Esophagus squamous epithelium (tissue), 5 donors: ENCODE measurements at places on chromosomes 16 and 17.

- no peaks in the 10 kb centered on the region for H3K4me1 ChIP-seq
- no peak overlapping the region for H3K27ac ChIP-seq
- no peak for DNase-seq
Measured at GRCh38 chr17:36683387-36683786, 82.0 kb downstream of the MRM1 start.

DNA sequence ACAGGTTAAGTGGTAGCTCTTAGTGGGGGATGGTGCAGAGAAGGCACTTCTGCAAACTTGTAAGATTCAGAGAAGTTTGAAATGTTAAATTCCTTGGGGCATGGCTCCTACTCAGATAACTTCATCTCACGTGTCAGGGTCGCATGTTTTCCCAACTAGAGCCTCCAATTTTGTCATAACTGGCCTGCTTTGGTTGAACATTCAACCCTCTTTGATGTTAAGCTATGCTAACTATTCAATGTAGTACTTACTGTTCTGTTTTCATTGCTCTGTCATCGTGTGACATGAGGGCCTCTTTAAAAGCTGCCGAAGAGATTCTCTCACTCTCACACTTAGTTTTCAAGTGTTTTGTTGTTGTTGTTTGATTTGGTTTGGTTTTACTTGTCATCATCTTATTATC is 280.8 kb downstream of the CDH11 start:
- H3K27me3 ChIP-seq = no peaks in the 10 kb centered on the region
- no peaks in the 10 kb centered on the region for H3K4me1 ChIP-seq
- H3K4me3 ChIP-seq = no peak overlapping the region
- no peak overlapping the region for H3K27ac ChIP-seq

DNA sequence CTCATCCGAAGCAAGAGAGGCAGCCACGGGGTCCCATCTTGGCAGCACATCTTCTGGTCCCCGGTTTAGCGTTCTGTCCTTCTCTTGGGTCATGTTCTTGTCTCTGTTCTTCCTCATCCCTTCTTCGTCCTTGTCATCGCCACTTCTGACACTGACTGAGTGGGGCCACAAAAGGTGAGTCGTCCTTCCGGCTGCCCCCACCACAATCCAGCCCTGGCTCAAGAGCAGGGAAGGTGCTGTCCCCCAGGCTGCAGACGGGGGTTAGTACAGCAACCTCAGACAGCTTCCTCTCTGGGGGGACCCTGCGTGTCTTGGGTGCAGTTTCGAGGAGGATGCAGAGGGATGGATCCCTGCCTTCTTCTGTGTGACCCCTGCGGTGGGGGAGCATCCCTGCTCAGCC is 21.8 kb downstream of the NAA60 start:
- no peak overlapping the region for H3K4me3 ChIP-seq
- H3K36me3 ChIP-seq = no peaks in the 10 kb centered on the region
- H3K4me1 ChIP-seq = peaks cover 20% of the 10 kb centered on the region
- H3K27ac ChIP-seq = no peak overlapping the region
- H3K27me3 ChIP-seq = no peaks in the 10 kb centered on the region

DNA sequence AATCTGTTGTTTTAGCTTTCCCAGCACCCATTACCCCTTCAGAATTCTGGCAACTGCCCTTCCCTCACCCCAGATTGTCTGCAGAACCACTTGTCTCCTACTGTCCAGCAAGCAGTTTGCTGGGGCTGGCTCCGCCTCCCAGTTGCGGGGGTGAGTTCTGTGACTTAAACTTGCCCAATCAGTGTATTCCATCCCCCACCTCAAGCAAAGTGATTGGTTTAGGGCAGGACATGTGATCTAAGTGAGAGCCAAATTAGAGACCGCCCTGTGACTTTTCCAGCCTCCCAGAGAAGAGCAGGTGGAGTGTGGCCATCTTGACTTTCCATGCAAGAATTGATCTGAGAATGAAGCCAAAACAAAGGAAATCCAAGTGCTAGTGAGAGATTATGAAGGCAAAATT is 22.7 kb upstream of the SRCIN1 start:
- no peaks in the 10 kb centered on the region for H3K36me3 ChIP-seq
- H3K4me3 ChIP-seq = no peak overlapping the region
- H3K27me3 ChIP-seq = no peaks in the 10 kb centered on the region
- no peaks in the 10 kb centered on the region for H3K4me1 ChIP-seq
- no peak overlapping the region for H3K27ac ChIP-seq

GRCh38 chr17:66549731-66550207 is 247.4 kb downstream of the PRKCA start:
- H3K27ac ChIP-seq = no peak overlapping the region
- no peak for DNase-seq
- no peak overlapping the region for H3K4me3 ChIP-seq
- H3K36me3 ChIP-seq = no peaks in the 10 kb centered on the region
- no peaks in the 10 kb centered on the region for H3K4me1 ChIP-seq
- H3K27me3 ChIP-seq = no peaks in the 10 kb centered on the region

DNA sequence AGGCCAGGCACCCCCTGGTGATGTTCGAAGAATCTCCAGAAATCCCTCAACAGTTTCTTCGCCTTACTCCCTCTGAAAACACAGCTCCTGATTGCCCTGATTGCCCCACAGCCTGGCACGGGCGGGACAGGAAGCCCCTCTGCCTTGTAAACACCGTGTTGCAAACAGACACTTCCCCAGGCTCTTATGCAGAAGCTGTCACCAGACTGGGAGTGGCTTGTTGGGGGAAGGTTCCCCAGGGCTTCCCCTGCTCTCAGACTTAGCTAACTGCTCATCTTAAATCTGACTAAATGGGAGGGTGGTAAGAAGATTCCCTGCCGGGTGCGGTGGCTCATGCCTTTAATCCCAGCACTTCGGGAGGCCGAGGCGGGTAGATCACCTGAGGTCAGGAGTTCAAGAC is 11.2 kb downstream of the PIK3R5 start:
- no peak overlapping the region for H3K27ac ChIP-seq
- H3K27me3 ChIP-seq = no peaks in the 10 kb centered on the region
- H3K4me1 ChIP-seq = no peaks in the 10 kb centered on the region
- DNase-seq = peak; percentile 39
- H3K4me3 ChIP-seq = no peak overlapping the region

DNA sequence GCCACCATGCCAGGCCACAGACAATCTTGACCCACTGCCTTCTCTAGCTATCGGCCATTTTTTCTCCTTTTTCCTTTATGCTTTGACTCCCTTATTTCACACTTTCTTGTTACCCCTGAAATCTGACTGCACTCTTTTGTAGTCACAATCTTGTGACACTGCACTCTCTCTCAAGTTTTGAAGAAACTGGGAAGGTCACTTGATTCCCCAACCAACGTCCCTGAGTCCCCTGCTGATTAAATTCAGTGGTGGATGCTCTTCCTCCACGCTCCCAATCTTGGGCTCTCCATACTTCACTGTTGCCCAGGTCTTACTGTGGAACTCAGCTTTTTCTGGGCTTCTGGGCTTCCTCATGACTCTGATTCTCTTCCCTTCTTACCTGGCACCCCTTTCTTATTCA is 33.9 kb downstream of the PECAM1 start:
- H3K27ac ChIP-seq = peak overlapping the region; percentile 42
- peaks cover 12% of the 10 kb centered on the region for H3K4me1 ChIP-seq
- H3K4me3 ChIP-seq = no peak overlapping the region
- no peak for DNase-seq
- H3K27me3 ChIP-seq = no peaks in the 10 kb centered on the region
- H3K36me3 ChIP-seq = no peaks in the 10 kb centered on the region

DNA sequence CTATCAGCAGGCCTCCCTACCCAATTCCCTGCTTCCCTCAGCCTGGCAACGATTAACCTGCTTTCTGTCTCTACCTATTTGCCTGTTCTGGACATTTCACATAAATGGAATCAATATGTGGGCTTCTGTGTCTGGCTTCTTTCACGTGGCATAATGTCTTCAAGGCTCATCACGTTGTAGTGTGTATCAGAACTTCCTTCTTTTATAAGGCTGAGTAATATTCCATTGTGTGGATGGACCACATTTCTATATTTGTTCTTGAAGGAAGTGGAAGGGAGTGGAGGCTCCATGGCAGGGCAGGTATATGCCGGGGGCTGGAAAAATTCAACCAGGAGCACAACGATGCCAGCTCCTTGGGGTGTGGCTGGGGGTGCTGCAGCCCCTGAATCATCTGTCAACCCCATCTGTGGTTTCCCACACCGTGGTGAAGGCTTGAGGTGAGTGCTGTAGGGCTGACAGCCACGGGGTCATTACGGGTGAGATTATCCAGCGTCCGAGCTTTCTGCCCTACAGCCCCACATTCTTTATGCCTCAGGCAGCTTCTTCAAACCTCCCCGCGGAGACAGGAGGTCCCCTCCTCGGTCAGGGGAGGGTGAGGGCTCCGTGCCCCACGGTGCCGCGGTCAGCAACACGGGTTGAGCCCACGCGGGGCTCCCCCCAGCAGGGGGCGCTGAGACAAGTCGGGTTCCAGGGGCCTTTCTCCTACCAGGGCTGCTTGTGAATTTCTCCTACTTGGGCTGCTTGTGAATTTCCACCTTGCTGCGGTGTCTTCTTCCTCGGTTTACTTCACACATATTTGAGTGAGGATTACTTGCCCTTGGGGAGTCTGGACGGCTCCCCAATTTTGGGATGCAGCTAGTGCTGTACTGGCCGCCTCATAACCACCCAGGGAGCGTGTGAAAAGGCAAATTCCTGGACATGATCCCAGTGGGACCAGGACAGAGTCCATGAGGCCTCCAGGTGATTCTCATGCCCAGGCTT is 18.3 kb upstream of the WFIKKN2 start:
- no peaks in the 10 kb centered on the region for H3K27me3 ChIP-seq
- DNase-seq = no peak
- no peaks in the 10 kb centered on the region for H3K36me3 ChIP-seq
- peaks cover 17% of the 10 kb centered on the region for H3K4me1 ChIP-seq

DNA sequence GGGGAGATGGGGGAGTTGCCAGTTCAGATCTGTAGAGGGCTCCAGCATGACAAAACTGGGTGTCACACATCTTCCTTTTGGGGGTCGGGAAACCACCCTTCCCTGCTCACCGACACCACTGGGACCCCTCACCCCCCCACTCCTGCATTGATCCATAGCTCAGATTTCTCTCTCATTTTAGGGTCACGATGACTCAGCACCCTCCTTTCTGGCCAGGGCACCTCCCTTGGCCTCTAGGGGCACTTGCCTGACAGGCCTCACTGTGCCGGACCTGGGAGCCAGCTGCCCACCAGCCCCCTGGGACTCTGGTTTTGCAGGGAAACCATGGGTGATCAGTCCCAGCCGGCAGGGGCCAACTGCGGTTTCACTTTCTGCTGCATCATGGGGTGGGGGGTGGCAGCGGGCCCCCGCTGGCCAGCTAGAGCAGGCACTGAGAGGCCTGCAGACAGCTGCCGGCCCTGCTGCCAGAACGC is 239.4 kb downstream of the MRTFB start:
- H3K4me3 ChIP-seq = peak overlapping the region; percentile 5
- H3K27me3 ChIP-seq = no peaks in the 10 kb centered on the region
- H3K27ac ChIP-seq = peak overlapping the region; percentile 77
- H3K36me3 ChIP-seq = no peaks in the 10 kb centered on the region

DNA sequence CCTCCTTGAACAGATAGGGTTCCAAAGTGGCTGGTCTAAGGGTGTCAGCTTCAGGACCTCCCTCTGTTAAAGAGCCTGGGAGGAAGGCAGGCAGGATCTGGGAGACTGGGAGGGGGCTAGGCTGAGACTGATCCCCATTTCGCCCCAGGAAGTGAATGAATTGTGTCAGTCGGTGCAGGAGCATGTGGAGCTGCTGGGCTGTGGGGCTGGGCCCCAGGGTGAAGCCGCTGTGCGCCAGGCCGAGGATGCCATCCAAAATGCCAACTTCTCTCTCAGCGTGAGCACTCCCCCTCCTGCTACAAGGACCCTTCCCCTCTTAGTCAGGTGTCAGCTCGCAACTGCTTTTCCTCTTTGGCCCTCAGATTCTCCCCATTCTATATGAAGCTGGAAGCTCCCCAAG is 6.1 kb downstream of the CARMIL2 start:
- H3K4me1 ChIP-seq = peaks cover 13% of the 10 kb centered on the region
- H3K36me3 ChIP-seq = no peaks in the 10 kb centered on the region
- no peak overlapping the region for H3K4me3 ChIP-seq
- no peak overlapping the region for H3K27ac ChIP-seq
- peaks cover 29% of the 10 kb centered on the region for H3K27me3 ChIP-seq

GRCh38 chr16:61937646-61938045 is 98.6 kb downstream of the CDH8 start:
- no peak for DNase-seq
- H3K27ac ChIP-seq = no peak overlapping the region
- H3K4me3 ChIP-seq = no peak overlapping the region
- H3K4me1 ChIP-seq = no peaks in the 10 kb centered on the region

GRCh38 chr16:49806446-49806845 is 49.5 kb downstream of the ZNF423 start:
- H3K27ac ChIP-seq = no peak overlapping the region
- no peaks in the 10 kb centered on the region for H3K36me3 ChIP-seq
- no peaks in the 10 kb centered on the region for H3K4me1 ChIP-seq
- no peak overlapping the region for H3K4me3 ChIP-seq
- DNase-seq = no peak
- H3K27me3 ChIP-seq = no peaks in the 10 kb centered on the region

- no peaks in the 10 kb centered on the region for H3K36me3 ChIP-seq
- no peaks in the 10 kb centered on the region for H3K4me1 ChIP-seq
- no peaks in the 10 kb centered on the region for H3K27me3 ChIP-seq
- H3K27ac ChIP-seq = no peak overlapping the region
- DNase-seq = no peak
Measured at GRCh38 chr17:48153691-48154358, 46.3 kb downstream of the SNX11 start.

GRCh38 chr16:68991075-68991474 is 114.4 kb upstream of the HAS3 start:
- no peak for DNase-seq
- no peak overlapping the region for H3K27ac ChIP-seq
- no peaks in the 10 kb centered on the region for H3K36me3 ChIP-seq
- no peak overlapping the region for H3K4me3 ChIP-seq
- peaks cover 59% of the 10 kb centered on the region for H3K4me1 ChIP-seq

GRCh38 chr17:73616120-73616872 is 27.9 kb downstream of the SDK2 start:
- peaks cover 15% of the 10 kb centered on the region for H3K27me3 ChIP-seq
- DNase-seq = no peak
- H3K4me1 ChIP-seq = peaks cover 9% of the 10 kb centered on the region
- H3K36me3 ChIP-seq = no peaks in the 10 kb centered on the region
- no peak overlapping the region for H3K27ac ChIP-seq

- no peak overlapping the region for H3K27ac ChIP-seq
- peaks cover 3% of the 10 kb centered on the region for H3K4me1 ChIP-seq
- no peak overlapping the region for H3K4me3 ChIP-seq
- no peak for DNase-seq
- H3K36me3 ChIP-seq = no peaks in the 10 kb centered on the region
Measured at GRCh38 chr17:82350182-82351030, 8.6 kb upstream of the TEX19 start.
